ENCODE measurements at places on chromosomes 7 and 10.

GRCh38 chr7:45349090-45349489 is 191.5 kb downstream of the RAMP3 start:
- DNase-seq, result no peak

DNA sequence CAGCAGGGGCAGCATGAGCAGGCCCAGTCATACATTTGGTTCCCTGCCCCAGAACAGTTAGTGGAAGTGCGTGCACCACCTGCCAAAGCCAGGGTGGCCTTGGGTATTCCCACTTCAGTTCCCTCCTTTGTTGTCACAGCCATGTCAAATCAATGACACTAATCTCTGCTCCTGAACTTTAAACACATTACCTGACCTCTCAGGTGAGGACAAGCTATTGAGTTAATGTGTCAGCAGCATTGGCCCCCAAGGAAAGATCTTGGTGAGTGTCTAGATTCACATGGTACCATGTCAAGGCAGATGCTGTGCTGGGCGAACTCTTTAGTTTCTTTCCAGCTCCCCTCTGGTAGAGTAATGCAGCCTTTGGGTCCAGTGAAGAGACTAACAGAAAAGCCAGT is 2.1 kb downstream of the CYP3A5 start:
- no peak for DNase-seq

GRCh38 chr10:22976534-22976933 is 48.7 kb downstream of the ARMC3 start:
- DNase-seq, result no peak

DNA sequence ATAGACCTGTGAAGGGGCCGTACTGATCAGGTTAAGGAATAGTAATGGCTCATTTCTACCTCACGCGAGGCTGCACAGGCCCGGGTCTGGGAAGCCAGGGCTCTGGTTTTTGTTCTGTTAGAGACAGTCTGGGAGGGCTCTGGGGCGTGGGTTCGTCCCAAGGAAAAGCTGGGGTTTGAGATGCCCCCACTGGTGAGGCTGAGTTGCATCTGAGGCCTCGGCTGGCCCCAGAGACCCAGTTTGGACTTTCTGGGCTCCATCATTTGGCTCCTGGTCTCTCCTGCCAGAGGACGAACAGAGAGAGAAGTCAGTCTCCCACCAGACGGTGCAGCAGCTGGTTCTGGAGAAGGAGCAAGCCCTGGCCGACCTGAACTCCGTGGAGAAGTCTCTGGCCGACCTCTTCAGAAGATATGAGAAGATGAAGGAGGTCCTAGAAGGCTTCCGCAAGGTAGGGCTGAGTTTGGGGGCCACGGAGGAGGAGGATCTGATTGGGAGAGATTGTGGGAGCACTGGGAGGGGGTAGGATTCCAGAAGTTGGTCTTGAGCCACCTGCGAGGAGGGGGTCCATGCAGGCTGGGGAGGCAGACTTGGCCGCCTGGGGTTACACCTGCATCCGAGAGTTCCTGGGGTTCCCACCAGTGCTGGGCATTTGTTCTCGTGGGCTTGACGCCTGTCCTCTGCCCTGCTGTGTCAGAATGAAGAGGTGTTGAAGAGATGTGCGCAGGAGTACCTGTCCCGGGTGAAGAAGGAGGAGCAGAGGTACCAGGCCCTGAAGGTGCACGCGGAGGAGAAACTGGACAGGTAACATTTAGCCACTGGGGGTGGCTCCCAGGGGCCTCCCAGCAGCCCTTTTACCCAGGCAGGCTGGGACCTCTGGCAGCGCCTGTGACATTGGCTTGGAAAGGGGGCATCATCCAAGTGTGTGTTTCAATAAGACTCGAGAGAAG is 22.5 kb upstream of the BTBD16 start:
- DNase-seq, result no peak

DNA sequence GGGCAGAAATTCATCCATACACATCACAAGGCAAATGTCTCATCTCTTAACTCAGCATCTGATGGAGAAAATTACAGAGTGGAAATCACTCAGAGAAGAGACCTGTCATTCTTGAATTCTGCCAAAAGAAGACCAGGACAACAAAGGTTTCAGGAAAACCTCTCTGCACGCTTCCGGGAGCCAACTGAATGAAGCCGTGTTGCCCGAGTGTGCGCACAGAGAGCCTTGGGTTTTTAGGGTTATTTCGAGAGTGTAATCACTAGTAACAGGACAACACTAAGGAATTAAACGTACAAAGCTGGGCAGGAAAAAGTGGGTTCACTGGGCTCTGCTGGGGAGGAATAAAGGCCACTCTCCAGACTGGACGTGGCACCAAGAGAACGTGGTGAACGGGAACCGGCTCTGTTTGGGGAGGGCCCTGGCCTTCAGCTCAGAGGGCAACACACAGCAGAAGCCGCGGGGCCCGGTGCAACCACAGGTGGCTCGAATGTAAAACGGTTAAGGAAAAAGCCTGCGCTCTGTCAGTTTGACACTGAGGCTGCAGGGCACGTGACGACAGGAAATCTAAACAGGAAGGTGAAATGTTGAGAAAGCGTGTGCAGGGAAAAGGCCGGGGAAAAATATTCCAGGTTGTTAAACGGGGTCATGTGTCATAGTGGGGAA is 331.5 kb downstream of the DNAJB6 start:
- no peak for DNase-seq

DNA sequence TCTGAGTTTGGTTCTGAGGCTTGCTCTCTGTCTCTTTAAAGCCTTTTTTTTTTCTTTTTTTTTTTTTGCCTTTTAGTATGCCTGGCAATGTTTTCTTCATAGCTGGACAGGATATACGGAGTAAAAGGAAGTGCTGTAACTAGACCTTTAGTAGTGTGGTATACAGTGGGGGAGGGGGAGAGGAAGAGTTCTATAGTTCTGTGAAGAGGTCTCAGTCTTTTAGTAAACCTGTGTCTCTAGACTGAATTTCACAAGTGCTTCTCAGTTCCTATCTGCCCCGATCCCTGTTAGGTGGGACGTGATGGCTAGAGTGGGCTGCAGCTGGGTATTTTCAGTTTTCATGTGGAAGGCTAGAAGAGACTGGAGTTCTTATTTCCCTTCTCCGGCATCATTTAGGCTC is 3.1 kb upstream of the ABCC2 start:
- DNase-seq, result no peak

GRCh38 chr7:112462236-112462635 is 12.0 kb downstream of the IFRD1 start:
- no peak for DNase-seq

DNA sequence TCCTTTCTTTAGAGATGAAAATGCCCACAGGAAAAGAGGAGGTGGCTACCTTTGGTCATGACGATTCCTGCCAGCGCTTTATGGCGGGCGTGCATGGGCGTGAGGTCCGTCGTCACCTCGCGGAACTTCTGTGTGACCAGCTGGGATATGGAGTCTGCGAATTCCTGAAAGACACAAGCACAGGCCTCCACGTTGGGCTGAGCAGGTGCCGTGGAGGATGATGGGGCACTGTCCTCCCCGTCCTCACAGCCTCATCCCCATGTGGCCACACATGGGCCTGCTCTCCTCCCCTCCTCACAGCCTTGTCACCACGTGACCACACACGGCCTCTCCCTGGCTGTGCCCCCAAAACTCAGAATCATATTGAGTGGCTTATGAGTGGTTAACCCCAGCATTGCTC is 214.7 kb downstream of the WDR37 start:
- DNase-seq, result no peak

GRCh38 chr10:9450801-9451200 is 1396.3 kb downstream of the GATA3 start:
- no peak for DNase-seq

- peak; percentile 13 for DNase-seq
These were observed 138.6 kb upstream of the GRB10 start for GRCh38 chr7:50921114-50921813.

DNA sequence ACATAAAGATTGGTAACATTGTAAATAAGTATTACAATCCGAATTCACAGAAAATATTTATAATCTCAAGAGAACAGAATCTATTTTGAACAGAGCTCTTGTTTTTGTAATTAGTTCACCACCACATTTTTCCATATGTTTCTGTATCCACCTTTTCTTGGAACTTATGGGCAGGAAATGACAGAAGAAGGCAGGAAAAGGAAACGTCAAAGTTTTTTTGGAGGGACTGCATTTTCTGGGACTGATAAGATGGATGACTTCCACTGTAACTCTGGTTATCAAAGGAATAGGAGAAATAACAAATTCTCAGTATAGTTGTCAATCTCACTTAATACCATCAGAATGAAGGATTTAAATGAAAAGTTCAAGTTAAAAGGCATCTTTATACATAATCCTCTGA is 75.1 kb upstream of the SMNDC1 start:
- DNase-seq, result no peak

GRCh38 chr10:126015413-126015812 is 119.0 kb downstream of the FANK1 start:
- no peak for DNase-seq

DNA sequence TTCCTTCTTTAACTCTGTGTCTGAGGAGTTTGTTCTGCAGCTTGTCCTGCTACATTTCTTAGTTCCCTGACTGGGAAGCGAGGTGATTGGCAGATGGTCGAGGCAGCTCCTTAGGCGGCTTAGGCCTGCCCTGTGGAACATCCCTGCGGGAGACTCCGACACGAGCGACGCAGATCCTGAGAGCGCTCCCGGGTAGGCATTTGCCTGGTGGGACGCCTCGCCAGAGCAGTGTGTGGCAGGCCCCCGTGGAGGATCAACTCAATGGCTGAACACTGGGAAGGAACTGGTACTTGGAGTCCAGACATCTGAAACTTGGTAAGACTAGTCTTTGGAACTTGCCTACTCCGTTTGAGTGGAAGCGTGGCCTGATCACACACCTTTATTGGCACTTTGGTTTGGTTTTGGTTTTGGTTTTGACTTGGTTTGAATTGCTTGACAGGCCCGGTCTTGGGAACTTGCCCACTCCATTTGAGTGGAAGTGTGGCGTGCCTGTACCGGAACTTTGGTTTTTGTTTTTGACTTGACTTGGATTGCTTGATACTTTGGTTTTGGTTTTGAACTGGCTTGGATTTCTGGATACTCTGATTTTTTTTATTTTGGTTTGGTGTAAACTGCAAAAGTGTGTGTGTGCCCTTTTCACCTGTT is 42.6 kb downstream of the MAP3K8 start:
- no peak for DNase-seq

GRCh38 chr10:5354068-5354467 is 10.7 kb upstream of the UCN3 start:
- no peak for DNase-seq

DNA sequence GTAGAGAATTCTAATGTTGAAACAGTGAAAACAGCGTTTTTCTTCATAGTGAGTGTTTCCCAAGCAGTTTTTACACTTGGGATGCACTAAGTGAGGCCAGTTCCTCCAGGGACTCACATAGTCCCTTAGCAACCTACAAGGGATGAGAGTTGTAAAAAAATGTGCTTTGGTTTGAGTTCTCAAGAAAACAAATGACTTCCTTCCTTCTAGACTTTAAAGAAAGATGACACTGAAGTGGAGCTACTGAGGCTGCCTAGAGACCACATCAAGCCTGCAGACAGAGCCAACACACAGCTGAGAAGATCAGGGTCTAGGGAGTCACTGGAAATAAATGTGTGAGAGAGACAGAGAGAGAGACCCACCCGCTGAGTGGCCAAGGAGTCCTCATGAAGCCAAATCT is 264.4 kb downstream of the TNS3 start:
- no peak for DNase-seq

DNA sequence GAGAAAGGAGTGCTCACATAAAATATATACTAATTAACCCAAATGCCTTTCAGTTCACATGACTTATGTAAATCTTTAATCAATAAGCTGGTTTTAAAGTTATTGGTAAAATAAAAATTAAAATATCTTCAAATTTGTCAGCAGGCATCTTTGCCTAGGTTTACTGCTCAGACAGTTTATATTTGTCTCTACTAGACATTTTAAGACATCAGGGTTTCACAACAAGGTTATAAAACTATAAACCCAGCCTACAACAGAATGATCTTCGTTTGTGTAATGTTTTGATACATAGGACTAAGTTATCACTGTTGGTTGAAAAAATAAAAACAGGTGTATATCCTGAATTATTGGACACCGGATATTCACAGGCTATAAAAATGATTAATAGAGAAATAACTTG is 67.4 kb downstream of the TYW1B start:
- no peak for DNase-seq

- DNase-seq, result no peak
These were observed 169.3 kb downstream of the LCOR start for GRCh38 chr10:97001183-97001991.

DNA sequence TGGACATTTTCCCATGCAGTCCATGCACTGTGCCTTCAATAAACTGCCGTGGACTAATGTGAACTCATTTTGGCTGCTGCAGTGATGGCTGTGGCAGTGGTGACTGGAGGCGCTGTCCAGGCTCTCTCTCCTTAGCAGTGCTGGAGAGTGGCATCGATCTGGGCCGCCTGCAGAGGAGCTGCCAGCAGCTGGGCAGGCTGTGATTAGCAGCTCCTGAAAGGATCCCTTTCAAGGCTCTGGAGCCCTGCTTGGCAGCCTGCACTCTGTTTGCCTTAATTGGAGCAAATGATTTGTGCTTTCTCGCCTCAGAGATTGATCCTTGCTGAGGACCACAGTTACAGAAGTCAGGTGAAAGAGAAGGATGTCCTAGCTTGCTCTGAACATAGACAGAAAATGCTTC is 130.1 kb upstream of the VWC2 start:
- no peak for DNase-seq

DNA sequence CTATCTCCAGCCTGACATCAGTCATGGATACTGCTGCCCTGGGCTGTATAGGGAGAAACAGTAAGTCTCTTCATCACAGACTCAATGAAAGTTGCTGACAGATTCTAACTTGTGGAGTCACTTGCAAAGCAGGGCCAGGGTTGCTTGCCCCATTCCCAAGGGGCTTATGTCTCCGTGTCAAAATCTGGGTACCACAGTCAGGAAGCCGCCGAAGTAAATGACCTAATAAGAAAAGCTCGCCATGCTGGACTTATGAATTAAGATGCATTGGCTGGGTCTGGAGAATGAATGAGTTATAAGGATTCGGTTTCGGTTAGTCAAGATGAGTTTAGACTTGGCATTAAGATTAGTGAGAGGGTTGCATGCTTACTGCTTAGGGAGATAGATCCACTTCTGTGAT is 10.8 kb upstream of the OR6V1 start:
- no peak for DNase-seq

DNA sequence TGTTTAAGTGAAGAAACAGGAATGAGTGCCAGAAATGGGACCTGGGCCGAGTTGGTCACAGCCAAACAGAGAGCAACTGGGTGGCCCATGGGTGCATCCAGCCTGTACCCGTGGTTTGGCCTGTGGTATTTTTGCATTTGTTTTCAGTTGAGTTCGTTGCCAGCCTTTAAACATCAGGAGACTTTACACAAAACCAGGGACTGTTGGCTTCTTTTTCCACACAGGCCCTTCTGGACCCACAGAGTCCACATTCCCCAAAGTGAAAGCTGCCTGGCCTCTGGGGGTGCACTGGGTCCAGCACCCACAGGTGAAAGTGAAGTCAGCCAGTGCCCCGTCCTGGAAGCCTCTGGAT is 54.1 kb upstream of the TNS3 start:
- no peak for DNase-seq

DNA sequence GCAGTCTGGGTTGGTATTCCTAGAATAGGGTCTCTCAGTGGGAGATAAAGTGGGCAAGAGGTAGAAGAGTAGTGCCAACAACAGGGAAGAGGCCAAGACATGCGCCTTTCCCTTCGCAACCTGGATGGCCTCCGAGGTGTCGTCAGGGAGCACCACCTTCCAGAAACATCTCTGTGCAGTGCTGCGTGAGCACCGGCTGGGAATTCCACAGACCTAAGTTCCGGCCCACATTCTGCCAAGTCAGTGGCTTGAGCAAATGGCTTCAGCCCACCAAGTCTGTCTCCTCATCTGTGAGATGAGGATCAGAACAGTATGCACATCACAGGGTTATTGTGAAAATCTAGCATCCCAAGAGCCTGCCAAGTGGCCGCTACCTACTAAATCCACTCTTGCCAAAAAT is 40.6 kb downstream of the CCDC3 start:
- DNase-seq, result no peak
